ENCODE measurements at places on chromosomes 7 and 10.

DNA sequence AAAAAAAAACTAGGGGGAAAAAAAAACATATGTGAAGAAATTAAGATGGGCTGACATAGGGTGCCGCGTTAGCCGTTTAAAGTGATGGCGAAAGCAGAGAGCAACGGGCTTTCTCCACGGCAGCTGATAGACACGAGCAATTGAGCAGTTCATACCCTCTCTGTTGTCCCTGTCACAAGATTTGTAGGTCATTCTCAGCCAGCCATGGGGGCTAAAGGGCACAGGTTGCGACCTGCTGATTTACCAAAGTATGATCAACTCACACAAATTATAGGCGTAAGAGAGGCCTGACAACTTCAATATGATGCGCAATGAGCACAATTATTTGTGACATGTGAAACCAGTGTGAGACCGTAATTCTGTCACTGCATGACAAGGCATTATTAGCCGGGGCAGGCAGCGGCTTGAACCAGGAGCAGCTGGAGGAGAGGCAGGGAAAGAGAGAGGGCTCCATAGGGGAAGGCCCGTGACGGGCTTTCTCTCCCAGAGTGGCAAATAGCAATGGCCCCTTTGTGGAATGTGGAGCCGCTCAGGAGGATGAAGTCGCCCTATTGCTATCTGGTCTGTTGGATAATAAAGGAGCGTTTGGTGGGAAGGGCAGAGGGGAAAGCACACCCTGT lies 195.1 kb upstream of the HABP2 start:
- no peak for DNase-seq

DNA sequence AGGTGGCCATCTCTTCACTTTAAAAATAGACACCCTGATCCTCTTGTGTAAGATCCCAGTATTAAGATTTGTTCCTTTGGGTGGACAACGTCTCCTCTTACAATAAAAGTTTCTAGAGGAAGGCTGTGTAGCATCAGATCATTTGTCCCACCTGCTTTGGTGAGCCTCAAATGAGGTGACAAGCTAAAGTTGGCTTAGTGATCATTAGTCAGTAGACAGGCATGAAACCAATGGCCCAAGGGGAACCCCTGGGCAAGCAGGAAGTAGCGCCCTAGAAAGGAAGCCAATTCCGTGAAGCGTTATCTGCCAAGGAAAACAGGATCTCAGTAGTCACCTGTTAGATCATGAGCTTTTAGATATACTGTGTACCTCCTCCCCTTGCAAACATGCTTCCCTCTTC lies 66.8 kb downstream of the PCGF5 start:
- DNase-seq = no peak

DNA sequence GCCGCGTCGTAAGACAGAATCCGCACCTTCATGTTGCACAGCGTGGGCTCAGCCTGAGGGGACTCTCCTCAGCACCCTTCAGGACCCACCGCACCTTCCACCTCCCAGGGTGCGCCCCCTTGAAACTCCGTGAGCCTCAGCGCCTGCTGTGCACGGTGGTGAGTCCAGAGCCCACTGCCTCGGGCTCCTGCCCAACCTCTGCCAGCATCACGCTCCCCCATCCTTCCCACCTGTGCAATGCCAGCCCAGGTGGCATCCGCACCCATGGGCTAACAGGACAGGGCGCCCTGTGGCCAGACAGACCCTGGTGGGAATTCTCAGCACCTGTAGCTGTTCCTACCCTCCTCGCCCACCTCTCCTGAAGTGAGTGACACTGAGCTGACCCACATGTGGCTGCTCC lies 96.4 kb downstream of the DYNC2I1 start:
- no peak for DNase-seq

GRCh38 chr7:147078312-147078711 lies 961.7 kb downstream of the CNTNAP2 start:
- DNase-seq = no peak

- DNase-seq = no peak
Observed at GRCh38 chr10:3946234-3947229, 161.5 kb upstream of the KLF6 start.

GRCh38 chr7:30171766-30172447 lies 37.1 kb downstream of the MTURN start:
- no peak for DNase-seq

- no peak for DNase-seq
Observed at GRCh38 chr7:128164955-128165670, 76.0 kb upstream of the LEP start.

DNA sequence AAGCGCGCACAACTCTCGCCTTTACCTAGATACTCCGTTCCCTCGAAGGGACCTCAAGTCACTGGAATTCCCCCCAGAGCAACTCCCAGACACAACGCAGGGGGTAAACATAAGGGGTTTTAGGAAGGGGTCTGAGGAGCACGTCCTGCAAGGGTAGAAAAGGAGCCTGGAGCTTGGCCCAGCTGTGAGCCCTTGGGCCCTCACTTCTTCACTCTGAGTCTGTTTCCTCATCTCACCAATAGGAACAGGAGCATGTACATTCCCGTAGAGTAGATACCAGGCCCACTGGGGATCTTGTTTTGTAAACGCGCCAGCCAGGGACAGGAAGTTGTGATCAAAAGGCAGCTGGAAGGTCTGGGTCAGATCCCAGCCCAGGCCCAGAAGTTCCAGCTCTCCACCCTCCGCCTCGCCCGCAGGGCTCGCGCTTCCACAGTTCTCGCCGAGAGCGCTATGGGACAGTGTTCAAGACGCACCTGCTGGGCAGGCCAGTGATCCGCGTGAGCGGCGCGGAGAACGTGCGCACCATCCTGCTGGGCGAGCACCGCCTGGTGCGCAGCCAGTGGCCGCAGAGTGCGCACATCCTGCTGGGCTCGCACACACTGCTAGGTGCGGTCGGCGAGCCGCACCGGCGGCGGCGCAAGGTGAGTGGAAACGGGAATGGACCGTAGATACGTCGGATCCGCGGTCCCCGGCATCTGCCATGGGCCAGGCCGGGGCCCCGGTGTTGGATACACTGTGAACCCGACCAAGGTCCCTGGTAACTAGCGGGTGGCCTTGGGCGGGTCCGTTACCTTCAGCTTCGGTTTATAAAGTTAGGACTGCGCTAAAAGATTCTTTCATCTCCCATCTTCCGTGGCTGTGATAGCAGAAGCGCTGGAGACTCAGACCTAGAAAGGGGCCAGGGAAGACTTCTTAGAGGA lies 1.3 kb downstream of the CYP26C1 start:
- no peak for DNase-seq

- DNase-seq = no peak
Observed at GRCh38 chr7:45126201-45126600, 14.7 kb upstream of the TBRG4 start.

GRCh38 chr10:2852574-2853323 lies 214.6 kb upstream of the PFKP start:
- DNase-seq = no peak

All from SK-N-MC (cell line).